Muscle of back (tissue), 13 donors: ENCODE measurements at places on chromosomes 3 and 15.

DNA sequence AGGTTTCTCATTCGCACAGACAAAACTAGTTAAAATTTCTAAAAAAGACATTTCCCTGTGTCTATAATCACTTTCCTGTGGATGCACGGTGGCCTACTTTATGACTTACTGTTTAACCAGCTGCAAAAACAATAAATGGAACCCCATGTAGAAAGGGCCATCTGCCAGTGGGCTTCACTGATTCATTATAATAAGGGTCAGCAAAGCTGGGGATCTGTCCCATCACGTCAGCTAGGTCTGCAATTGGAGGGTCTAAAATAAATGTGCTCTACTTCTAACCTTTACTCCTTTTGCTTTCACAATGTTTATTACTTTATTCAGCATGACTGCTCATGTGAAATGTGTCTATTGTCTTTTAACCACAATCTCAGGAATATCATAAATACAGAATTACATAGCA is 43.1 kb upstream of the NMD3 start:
- no peak for DNase-seq

- no peak for DNase-seq
Measured at GRCh38 chr15:77510066-77511057, 89.7 kb downstream of the HMG20A start.

GRCh38 chr3:78143000-78143399 is 1103.1 kb downstream of the ROBO2 start:
- DNase-seq, result no peak

DNA sequence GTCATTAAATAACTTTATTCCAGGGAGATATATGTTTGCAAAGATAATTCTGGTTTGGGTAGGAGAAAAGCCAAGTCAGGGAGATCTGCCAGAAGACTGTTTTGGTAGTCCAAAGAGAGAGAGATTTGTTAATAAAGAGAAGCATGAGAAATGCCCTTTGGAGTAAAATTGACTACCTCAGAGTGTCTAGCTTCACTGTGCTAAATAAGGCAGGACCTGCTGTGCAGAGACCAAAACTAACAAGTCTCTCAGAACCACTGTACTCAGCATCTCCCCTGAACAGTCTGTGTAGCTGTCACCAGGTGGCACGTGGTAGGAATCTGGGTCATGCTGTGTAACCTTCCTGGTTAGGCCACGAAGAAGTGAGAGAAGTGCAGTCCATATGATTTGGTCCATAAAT is 31.6 kb upstream of the SLC35G2 start:
- DNase-seq, result no peak

DNA sequence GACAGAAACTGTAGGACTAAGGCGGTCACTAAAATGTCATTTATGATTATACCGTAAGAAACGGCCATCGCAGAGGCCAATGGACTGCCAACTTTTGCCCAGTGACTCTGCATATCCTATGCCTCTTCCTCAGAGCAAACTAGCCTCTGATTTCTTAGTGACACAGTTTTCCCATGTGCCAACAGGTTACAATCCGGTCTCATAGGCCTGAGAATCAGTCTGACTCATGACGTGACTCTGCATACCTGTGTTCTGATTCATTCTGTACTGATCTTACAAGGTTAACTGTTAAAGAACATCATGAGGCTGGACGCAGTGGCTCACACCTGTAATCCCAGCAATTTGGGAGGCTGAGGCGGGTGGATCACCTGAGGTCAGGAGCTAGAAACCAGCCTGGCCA is 17.8 kb downstream of the RUBCN start:
- peak; percentile 40 for DNase-seq

DNA sequence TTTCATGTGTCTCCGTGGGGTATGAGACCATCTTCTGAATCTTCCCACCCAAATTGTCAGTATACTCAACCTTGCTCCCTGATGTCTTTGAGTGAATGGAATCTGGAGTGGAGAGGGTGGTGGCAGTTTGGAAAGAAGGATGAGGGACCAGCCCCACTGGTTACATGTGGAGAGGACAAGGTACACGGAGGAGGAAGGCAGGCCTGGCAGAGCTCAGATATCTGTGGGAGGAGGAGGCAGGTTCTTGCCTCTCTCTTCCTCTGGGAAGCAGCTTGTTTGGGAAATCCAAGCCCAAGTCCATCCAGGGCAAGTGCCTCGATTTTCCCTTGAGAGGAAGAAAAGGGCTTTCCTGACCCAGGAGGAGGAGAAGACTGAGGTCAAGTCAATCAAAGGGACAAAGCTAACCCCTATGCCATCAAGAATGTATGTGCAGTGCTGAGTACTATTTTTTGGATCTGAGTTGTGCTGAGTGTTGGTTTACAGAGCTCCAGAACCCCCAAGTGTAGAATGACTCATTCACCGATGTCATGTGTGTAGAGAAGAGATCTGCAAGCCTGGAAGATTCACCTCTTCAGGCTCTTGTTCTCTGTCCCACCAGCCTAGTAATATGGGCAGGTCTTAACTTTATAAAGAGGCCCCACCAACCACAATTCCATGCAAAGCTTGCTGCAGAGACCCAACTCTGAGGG is 19.8 kb upstream of the LOXL1 start:
- DNase-seq, result no peak

DNA sequence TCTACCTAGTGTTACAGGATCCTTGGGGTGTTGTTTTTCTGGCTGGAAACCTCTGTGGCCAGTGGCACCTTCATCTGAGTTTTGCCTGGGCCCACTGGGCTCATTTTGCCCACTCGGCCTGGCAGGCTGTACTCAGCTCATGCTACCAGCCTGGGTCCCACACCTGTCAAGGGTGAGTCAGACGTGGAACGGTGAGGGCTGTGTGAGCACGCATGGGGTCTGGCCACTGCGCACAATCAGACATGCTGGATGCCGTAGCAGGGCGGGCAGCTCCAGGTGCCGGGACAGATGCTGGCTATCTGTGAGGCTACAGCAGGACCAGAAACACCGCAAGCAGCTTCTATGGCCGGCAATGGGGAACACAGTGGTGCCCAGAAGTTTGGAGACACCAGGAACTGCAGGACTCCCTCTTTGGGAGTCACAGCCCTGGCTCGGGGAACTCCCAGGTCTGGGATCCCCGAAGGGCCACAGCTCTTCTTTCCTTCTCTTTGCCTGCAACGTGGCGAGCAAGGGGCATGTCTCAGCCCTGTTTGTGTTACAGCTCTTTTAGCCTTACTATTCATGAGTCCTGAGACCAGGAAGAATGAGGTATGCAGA is 35.9 kb upstream of the DNAJC13 start:
- DNase-seq, result no peak

DNA sequence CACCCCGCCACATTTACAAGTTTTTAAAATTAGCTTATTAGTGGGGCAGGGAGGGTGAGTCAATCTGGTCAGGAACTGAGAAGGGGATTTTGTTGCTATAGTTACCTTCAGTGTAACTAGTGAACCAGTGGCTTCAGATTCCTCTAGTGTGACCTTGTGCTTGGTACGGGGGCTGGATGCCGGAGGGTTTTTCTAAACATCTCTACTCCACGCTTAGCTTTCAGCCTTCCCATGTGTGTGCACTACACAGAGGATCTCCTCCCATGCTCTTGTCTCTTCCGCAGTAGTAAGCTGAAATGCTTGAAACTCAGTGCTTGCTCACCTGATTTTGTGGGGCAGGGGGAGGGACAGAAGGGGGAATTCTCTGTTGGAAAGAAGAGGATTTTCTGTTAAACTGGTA is 67.9 kb upstream of the AKAP13 start:
- DNase-seq, result no peak

- no peak for DNase-seq
Measured at GRCh38 chr3:127079211-127079610, 96.3 kb downstream of the PLXNA1 start.

- no peak for DNase-seq
Measured at GRCh38 chr3:144363856-144364255, 392.2 kb downstream of the DIPK2A start.

DNA sequence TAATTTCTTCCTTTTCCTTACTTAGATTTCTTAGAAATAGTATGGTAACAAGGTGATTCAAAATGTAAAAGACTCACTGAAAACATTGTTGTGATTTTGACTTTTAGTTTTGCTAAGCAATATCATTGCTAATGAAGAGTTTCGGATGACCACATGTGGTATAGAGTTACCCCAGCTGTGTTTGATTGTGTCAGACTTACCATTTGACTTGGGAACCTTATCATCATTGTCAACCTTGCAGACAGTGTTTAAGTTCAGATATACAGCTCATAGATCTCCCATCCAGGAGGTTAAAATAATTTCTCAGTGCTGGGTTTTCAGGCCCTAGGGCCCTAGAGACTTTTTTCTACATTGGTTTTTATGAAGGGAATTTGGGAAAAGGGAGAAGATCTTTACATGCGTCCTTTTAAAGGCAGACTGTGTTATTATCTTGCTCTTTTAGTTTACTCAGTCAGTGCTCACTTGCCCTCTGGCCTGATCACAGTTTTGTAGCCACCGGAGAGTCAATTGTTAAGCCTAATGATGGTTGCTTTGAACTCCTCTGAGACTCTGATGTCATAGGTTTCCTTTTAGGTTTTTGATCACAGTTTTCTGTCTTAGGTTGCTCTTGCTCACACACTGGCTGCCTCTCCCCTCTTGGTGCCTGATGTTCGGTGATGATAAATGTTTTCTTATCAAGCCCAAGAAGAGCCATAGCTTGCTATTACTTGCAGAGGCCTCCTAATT is 133.5 kb upstream of the ZPLD1 start:
- DNase-seq, result no peak

GRCh38 chr15:31223478-31224350 is 102.9 kb upstream of the KLF13 start:
- peak; percentile 36 for DNase-seq

DNA sequence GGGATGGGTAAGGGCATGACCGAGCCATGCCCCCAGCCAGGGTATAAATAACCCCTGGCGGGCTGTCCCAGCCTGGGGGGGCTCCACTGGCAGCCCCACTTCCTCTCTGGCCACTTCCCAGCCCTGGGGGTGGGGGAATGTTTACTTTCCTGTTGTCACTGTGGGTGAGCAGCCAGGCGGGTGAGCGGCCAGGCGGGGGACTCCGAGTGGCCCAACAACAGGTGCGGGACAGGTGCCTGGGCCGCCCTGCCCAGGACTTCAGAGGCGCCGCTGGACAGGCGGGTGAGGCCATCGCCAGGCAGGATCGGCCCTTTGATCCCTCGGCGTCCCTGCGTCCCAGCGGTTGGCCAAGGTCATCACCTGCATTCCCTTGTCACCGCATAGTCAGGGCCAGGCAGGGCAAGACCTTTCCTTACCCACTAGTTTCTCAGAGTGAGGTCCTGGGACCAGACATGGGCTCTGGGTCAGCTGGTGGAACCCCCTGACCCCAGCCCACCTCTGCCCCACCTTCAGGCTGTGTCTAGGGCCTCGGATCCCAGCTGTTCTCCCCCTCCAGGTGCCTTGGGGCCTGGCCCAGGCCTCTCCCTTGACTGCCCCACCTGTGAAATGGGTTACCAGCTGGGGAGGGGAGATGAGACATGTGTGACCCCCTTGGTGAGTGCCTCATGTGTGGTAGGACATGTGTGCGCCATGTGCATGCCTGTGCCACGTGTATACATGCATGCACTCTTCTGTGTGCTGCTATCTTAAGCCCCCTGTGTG is 16.6 kb downstream of the SEMA3F start:
- peak; percentile 56 for DNase-seq

DNA sequence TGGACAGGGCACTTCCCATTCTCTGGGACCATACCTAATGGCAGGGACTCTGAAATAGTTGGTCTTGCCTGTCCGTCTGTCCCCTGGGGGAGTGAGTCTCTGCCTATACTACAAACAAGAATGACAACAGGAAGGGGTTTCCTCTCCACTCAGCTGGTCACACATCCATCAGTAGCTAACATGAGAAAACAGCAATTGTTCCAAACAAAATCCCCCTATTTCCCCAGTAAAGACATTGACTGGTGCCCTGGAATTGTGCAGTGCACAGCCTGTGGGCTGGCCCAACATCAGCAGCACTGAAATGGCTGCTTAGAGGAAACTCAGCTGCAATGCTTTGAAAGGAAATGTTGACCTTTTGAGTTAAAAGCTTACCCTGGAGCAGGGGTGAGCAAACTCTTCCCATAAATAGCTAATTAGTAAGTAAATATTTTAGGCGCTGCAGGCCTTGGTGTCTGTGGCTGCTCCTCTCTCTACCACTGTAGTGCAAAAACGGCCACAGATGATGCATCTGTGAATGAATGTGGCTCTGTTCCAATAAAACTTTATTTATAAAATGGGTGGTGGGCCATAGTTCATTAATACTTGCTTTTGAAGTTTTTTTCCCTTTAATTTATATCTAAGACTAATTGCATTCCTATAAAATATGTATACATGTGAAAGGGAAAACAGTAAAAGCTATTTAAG is 174.3 kb downstream of the KLF13 start:
- no peak for DNase-seq

DNA sequence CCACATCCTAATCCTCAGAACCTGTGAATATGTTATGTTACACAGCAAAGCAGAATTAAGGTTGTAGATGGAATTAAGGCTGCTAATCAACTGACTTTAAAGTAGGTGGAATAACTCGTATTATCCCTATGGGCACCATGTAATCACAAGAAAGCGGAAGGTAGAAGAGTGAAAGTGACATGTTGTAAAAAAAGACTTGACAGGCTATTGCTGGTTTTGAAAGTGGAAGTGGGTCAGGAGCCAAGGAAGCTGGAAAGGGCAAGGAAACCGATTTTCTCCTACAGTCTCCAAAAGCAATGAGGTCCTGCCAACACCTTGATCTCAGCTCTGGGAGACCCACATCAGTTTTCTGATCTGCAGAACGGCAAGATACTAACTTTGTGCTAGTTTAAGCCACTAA is 6.6 kb downstream of the TP63 start:
- DNase-seq, result no peak

DNA sequence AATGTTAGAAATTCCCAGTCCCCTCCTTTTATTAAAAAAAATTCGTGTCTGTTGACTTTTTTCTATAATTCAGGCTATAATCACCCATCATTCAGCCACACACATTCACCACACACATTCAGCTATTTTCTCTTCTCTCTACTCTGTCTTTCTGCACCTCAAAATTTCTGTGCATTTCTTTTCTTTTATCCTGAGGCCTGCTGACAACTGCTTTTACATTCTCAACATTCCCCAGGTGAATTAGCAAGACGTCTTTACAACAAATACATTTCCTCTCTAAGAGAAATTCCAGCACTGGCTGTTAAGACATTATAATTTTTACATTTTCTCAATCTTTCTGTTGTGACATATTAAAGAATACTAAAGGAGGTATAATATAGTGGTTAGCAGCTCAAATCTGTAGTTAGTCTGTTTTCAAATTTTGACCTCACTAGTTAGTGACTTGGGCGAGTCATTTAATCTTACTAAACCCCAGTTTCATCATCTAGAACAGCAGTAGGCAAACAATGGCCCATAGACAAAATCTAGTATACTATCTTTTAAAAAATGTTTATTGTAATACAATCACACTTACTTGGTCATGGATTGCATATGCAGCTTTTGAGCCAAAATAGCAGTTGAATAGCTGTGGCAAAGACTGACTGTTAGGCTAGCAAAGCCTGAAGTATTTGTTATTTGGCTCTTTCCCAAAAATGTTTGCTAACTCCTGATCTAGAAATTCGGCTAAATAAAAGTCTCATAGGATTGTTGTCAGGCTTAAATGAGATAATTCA is 350.7 kb downstream of the NSUN3 start:
- no peak for DNase-seq

GRCh38 chr3:108605491-108605890 is 16.0 kb downstream of the DZIP3 start:
- DNase-seq, result no peak
